ENCODE measurements at places on chromosomes 1 and 21. TPM values are rescaled to one million over a fixed set of nuclear protein-coding genes. Genes with fewer than 3 reads are reported as not detected.

The USP16 gene
- total RNA-seq, result 21.8 TPM

The LRRN2 gene
- total RNA-seq, result 0.42 TPM

The KIF21B gene
- total RNA-seq, result 1.6 TPM

The TENT5C gene
- 200 TPM for total RNA-seq

The TNFRSF4 gene
- 0.08 TPM for total RNA-seq

The SPATA21 gene
- total RNA-seq, result 0.42 TPM

The HSD3B2 gene
- total RNA-seq, result 0.25 TPM

The SYPL2 gene
- total RNA-seq, result 0.14 TPM

The KRTAP10-11 gene
- not detected for total RNA-seq

The SERTAD4 gene
- total RNA-seq, result under 0.01 TPM

The FAM177B gene
- 0.17 TPM for total RNA-seq

The BNIPL gene
- total RNA-seq, result 0.84 TPM

The PBX1 gene
- 7.6 TPM for total RNA-seq

The STYXL2 gene
- not detected for total RNA-seq

The SLC5A9 gene
- total RNA-seq, result 6.5 TPM

The C1orf210 gene
- 0.75 TPM for total RNA-seq

The UBL4B gene
- total RNA-seq, result not detected

The RGS5 gene
- 4.6 TPM for total RNA-seq

The SH2D5 gene
- total RNA-seq, result 0.05 TPM
